Dermis blood vessel endothelial cell (primary cell): ENCODE measurements at places on chromosomes 6 and 20.

DNA sequence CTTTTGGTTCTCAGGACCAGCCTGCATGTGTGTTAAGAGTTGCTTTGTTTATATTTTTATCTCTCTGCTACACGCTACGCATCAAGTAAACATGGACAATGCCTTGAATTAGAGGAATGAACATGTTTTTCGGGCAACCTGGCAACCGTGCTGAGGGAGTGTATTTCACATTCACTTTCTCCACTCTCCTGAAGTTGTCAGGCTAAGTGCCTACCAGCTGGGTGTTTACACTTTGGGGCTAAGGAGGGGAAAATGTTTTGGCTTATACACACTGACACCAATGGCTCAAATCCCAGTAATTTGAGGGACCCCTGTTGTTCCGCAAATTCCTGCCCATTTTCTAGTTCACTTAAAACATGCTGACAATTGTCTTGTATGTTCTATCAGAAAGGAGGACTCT lies 141.5 kb upstream of the PDE7B start:
- no peak for DNase-seq

DNA sequence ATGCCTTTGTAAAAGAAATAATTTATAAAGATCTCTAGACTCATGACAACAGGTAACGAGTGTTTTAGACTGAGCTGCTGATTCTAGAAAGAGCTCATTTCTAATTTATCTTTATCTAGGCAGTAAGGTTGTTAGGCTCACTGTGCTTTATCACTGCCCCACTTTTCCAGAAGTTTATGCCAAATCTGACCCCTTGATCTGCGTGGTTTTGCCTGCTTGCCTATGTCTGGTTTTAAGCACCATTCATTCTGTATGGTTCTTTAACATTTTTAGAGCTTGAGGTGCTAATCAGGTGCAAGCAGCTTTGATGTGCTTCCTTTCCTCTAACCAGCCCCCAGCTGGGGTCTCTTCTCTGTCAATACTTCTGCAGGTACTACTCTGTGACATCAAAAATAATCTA lies 49.7 kb upstream of the GCLC start:
- no peak for DNase-seq

DNA sequence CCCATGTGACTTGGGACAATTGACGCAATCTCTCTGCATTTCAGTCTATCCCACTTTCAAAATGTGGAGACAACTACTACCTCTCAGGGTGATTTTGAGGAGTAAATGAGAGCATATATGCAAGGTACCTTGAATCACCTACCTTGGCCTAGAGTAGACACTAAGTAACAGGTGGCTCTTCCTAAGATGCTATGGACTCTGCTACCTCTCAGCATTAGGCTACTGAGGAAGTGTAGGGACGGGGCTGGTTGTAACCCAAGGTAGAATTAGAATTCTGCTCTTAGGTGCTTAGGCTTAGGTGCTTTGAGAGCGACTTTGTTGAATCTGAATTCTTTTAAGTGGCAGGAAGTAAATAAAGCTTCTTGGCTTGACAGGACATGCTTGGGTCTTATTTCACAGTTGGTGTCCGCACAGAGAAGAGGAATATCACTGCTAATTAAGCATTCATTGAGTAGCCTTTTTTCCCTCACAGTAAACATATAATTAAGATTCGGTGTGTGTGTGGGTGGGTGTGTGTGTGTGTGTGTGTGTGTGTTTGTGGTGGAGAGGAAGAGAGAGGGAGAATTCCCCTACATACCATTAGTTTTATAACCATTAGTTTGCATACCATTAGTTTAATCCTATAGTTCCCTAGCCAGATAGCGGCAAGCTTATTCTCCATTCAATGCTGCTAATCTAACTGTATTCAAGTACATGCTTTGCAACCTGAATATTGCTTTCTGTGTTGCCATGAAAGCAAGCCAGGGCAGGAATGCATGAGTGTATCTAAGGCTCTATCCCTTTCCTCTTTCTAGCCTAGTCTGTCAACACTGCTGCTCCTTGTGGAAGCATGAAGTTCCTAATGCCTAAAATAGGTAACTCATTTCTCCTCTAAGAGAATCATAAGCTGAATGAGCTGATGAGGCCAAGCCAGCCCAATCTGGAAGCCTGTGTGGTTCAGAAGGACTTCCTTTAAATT lies 112.5 kb downstream of the IPCEF1 start:
- DNase-seq = no peak

GRCh38 chr6:138692978-138693909 lies 80.3 kb upstream of the CCDC28A start:
- peak; percentile 61 for DNase-seq

DNA sequence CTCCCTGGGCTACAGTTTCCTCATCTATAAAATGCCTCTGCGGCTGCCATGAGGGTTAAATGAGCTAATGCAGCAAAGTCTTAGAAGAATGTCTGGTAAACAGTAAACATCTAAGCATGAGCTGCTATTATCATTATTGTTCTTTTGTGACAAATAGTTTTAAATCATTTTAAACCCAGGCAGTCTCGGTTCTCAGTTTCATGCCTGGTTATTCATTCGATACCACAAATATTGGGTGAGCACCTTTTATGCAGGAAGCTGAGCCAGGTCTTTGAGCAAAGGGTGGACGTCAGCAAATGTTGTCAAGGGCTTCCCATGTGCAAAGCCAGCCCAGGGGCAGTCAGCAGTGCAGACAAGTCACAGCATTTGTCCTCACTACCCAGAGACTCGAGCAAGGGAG lies 128.7 kb downstream of the NFATC2 start:
- DNase-seq = no peak

DNA sequence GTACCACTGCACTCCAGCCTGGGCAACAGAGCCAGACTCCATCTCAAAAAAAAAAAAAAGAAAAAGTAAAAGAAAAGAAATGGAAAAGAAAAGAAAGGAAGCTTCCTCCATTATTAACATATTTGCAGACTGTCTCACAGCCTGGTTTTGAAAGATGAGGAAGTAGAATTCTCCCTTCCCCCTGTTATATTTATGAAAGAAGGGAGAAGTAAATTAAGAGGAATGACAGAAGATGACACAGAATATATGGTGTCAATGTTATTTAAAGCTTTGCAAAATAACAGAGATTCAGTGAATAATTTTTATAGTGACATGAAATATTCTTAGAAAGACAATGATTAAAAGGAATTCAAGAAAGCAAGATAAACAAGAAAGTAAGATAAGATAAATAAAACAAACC lies 83.7 kb upstream of the PRSS16 start:
- DNase-seq = no peak

DNA sequence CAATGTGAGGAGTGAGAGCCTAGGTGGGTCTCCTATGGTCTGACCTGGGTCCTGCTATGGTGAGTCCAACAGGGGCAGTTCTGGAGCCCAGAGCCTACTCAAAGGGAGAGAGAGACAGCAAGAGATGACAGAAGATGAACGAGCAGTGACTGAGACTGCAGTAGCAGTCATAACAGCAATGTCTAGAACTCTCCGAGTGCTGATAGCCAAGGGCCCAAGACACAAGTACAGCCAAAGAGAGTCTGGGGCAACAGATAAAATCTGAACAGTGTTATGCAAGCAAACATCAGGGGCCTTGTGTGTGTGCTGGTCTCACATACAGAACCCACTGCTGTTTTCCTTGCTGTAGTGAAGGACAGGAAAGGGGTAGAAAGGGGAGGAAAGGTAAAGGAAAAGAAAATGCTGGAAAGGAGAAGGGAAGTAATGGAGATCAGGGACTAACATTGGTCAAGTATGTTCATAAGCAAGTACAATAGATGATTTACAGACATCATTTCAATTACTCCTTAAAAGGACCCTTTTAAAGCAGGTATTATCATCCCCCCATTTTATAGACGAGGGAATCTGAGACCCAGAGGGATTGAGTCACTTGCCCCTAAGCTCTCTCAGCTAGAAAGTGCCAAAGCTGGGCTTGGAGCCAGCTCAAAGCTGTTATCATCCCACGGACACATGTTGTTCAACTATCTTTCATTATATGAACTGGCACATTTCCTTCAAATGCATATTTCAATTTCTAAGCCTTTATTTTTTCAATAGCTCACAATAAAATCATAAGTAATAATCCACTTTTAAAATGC lies 182.3 kb upstream of the RAB32 start:
- DNase-seq = peak; percentile 57

DNA sequence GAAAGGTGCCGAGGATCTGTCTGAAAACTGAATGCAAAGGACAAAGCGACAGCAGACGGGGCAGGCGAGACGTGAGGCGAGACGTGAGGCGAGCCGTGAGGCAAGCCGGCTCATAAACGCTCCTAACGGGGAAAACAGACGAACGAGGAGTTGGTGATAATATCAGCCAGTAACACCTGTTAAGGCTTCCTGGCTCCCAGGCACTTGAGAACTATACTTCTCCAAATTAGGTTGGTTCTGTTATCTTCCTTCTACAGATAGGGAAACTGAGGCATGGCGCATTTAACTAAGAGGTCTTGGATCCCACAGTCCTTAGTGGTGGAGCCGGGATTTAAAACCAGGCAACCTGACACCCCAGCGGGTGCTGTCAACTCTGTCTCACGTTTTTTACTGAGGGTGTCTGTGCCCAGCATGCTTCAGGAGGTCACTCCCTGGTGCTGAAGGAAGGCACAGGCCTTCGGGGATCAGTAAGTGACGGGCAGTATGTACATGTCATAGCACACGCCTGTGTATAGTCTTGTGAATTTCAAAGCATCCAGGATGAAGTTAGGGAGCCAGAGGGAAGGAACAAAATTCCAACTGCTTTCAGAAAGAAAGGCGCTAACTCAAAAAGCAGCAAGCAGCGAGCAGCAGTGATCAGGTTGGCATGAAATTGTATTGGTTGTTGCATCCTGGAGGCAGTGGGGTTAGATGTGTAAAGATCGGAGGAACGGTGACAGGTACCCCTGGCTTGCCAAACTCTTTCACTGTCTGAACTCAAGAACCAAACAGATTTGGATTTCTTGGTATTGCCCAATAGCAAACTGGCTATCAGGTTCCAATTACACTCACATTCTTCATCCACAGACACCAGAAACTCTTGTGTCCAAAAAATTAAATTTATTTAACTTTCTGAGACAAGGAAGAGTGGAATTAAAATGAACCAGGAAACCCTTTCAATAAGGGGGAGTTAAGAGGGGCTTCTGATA lies 318.7 kb downstream of the THBS2 start:
- no peak for DNase-seq
